ENCODE measurements at places on chromosomes 12 and 14.
A peak's percentile ranks its signal among the peaks of the same experiment; 100 is the strongest.

- DNase-seq, result no peak
Measured at GRCh38 chr14:104967386-104968152, 10.6 kb downstream of the AHNAK2 start.

- no peak for DNase-seq
Measured at GRCh38 chr12:81758421-81759189, 545 bp downstream of the PPFIA2 start.

- DNase-seq, result no peak
Measured at GRCh38 chr12:132776816-132777568, 15.4 kb upstream of the ANKLE2 start.

DNA sequence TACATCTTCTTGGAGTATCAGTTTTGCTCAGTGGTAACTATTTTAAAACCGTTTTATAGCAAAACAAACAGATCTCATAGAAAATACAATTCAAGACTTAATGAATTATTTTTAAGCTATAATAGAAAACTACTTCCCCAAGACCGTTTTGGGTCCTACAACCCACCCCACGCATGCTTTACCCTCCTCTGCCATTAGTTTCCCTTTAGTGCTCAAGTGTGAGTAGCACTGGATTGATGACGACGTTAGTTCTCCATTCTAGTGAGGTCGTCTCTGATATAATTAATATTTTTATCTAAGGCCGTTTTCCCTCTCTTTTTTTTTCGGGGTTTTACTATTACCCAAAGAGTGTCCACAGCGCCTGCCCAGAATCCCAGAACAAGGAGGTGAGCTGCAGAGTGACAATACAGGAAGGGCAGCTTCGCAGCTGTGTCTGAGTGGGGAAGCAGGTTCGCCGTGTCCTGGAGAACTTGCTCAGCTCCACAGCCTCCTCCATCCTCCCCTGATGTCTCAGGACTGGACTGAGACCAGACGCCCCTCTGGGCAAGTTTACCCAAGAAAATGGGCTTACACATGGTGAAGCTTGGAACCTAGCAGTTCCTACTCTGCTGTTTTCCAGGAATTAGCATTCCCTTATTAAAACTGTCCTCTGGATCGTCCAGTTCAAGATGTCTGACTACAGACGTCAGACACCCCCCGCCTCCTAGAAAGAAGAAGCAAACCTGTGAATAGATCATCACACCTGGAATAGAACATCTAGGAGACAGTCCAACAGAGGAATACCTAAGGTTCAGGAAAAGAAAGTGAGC is 31.9 kb upstream of the MON2 start:
- no peak for DNase-seq

- no peak for DNase-seq
Measured at GRCh38 chr14:33505963-33506329, 444.9 kb downstream of the EGLN3 start.

DNA sequence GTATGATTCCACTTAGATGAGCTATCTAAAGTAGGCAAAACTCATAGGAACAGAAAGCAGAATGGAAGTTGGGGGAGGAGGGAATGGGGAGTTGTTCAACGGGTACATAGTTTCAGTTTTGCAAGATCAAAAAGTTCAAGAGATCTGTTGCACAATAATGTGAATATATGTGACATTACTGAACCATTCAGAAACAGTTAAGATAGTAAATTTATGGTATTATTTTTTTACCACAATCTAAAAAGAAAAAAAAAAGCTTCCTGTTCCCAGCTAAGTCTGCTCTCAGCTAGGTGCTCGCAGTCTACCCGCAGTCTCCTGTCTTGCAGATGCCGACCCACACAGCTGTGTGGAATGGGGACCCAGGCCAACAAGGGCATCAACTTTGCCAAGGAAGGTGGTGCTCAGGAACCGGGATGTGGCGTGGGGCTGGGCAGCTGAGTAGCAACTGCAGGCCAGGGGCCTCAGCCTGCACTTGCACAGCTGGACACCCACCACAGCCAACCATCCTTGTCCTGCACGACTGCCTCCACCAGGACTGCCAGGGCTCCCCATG is 15.3 kb upstream of the ANO6 start:
- DNase-seq, result no peak

DNA sequence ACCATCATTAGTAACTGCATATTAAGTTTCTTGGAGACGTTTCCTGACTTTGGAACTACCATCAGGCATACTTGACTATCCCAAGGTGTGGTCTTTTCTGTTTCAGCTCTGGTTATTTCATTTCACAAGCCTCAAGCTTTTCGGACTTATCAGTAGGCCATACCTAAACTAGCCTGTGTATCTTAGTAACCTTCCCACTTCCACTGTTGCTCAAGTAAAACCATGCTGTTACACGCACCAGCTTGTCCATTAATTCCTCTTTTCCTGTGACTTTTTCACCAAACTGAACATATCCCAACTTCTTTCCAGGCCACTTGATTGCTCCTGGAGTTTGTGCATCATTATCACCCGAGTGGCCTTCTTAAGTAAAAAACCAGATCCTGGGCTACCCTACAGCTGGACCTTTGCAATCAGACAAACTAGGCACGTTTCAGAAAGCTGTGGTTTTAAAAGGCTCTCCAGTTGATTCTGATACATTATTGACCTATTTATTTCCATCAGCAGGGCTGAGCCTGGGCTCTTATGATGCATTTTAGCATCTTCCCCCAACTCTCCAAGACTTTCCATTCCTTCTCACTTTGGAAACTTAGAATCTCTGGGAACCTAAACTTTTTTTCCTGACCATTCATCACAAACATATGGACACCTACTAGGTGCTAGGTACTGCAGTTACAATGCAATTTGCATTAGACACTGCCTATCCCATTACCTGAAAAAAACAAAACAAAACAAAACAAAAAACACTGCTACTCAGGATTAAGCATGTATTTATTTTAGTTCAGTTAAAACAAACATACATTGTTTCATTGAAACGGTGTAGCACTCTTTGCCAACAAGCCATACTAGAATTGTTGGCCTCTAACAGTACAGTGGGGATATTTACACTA is 14.9 kb downstream of the SLC38A2 start:
- DNase-seq, result no peak

GRCh38 chr14:65344011-65344410 is 68.5 kb upstream of the FUT8 start:
- DNase-seq, result no peak

DNA sequence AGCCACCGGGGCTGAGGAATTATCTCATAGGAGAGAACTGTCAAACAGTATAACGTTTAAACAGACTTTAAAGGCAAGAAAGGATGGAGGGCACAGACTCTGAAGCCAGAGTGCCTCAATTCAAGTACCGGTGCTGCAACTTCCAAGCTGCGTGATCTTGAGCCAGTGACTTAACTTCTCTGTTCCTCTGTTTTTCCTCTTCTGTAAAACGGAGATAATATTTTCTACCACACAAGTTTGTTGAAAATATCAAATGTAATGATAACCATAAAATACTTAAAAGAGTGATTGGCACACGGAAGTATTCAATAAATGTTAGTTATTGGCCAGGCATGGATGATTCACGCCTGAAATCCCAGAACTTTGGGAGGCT is 18.2 kb downstream of the BATF start:
- no peak for DNase-seq

- DNase-seq, result no peak
Measured at GRCh38 chr14:54058505-54058904, 101.9 kb upstream of the BMP4 start.

- DNase-seq, result no peak
Measured at GRCh38 chr14:62030387-62030786, 268.2 kb downstream of the SNAPC1 start.

- DNase-seq, result peak; percentile 7
Measured at GRCh38 chr12:22459838-22460490, 84.4 kb downstream of the C2CD5 start.

- DNase-seq, result no peak
Measured at GRCh38 chr14:24298892-24299254, 707 bp downstream of the DHRS1 start.

DNA sequence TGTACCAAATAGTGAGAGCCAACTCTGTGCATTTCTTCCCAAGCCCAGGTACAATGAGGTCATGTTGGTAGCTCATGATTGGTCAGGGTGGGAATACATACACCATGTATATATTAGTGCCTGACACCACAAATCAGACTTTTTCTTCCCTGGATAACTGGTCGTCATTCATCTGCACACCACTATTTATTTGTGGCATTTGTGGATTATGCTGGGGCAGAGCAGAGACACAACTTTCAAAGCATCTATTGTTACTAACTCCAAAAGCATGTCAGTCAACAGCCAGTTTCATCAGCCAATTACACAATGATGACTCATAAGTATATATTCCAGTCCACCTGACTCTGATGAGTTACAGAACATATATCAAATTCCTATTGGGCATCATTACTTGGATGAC is 181.7 kb downstream of the ADAMTS20 start:
- DNase-seq, result no peak

DNA sequence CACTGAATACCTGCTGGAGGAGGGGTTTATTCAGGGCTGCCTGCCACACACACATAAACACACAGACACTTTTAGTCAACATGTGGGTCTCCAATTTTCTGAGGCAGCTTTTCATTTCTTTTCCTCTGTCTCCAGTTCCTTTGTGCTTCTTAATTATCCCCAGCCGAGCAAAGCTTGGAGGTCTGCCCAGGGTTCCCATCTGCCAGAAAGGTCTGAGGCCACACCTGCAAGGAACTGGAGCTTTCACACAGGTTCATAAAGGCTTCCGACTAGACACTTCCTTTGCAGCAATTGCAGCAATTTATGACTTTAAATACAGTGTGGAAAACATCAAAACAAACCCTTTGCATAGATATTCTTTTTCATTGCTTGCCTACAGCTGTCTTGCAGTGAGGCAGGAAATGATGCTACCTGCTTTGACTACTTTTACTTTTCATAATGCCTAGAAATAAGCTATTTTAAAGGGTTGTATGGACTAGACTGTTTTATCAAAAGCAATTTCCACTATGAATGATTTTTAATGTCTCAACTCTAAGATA is 1318.9 kb downstream of the AACS start:
- no peak for DNase-seq

- no peak for DNase-seq
Measured at GRCh38 chr12:20801035-20801434, 9.5 kb upstream of the SLCO1B3 start.

DNA sequence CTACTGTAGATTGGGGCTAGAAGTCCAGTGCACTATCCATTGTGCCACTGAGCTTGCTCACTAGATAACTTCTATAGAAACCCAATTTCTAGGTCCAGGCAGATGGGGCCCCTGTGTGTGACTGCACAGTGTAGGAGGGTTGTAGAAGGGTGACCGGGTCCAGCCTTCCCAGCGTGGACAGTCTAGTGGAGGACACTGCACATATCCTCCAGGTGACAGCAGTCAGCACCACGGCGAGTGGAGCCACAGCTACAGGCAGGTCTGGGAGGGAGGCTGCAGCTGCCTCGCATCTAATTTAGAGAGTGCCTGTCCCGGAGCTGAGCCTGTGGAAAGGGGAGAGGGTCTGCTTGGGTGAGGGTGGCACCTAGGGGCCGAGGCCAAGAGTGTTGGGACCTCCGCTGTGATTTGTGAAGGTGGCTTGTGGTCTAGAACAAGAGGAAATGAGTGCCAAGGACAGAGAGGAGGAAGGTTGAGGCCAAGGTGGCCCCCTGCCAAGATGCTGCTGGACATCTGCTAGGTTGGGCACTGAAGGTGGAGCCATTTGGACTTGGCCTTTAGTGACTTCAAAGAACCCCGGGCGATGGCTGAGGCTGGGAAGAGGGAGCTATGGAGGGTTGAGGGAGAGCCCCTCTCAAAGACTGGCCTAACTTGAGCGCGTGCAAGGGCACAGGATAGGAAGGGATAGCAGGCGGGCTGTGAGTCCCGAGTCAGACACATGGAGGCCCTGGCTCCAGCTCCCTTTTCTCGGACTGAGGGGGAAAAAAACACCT is 46.0 kb upstream of the TRAF3 start:
- DNase-seq, result no peak

DNA sequence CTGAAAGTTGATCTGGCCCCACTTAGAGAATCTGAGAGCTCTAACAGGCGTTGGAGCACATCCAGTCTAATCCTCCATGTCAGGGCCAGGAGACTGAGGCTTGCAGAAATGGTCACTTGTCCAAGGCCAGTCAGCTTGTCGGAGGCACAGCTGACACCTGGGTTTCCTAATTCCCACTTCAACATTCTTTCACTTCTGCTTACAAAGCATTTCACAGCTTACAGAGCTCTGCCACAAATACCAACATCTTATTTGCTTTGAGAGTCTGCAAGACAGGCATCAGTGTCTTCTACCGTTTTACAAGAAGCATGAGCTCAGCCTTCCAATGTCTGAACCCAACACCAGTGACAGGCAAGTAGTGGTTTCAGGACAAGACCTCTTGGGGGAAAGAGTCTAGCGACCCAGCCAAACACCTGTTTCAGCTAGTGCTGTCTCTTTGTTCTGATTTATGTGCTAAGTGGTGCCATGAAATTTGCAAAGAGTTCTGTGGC is 31.8 kb downstream of the ISCA2 start:
- DNase-seq, result peak; percentile 37

DNA sequence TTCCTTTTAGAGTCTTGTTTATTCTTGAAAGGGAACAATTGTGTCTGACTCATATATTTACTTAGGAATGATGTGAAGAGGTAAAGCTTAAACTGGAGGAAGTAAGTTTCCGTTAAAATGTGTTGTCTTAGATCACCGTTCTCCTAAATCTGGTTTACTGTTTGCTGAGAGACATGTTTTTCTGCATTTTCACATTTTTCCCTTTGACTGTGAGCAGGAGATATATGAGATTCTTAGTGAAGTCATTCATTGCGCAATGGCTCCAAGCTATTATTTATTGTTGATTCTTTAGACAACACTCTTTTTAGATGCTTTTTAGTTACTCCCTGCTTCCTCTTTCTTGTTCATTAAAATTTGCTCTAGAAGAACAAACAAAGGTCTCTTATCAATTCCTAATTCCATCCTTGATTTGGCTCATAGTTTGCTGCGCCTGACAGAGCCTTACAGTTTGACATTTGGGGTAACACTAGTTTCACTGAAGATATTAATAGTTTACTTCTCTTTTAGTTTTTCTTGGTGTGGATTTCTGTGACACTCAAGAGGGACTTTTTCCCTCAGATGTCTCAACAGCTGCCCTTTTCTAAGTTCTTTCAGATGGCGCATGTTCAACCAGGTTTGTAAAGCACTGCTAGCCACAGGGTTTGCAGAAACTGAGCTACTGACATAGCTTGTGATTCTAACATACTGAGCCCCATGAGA is 11.4 kb downstream of the CLECL1 start:
- no peak for DNase-seq

- DNase-seq, result no peak
Measured at GRCh38 chr14:51382506-51382905, 142.5 kb downstream of the TMX1 start.

DNA sequence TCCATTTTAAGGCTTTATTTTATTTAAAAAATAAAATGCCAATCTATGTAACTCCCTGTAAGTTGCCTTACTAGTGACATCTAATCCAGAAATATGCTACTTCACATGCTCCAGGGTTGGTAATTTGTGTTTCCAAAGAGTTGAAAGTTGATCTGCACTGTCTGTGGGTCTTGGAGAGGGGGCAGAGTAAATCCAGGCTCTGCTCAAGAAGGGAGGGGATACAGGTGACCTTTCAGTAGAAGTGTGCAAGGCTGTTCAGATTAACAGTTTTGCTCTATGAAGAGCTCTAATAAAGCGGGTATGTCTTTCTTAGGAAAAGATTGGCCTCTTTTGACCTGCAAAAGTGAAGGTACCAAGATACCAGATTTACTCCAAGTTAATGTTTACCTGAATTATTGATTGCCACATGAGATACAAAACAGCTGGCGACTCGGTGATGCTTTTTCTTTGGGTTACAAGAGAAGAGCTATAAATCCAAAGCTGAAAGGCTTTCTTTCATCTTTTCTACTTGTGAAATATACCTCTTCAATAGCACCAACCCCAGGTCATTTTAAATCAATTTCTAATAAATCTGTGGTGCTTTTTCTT is 75.6 kb upstream of the FLRT2 start:
- DNase-seq, result no peak

GRCh38 chr14:104723651-104724406 is at the start of gene ADSS1:
Gene ADSS1, plus strand, starts transcription at chr14:104724229. Its CDS starts 42 bp downstream, at chr14:104724271.
- peak; percentile 96 for DNase-seq
